ENCODE measurements at places on chromosomes 16 and 17.

DNA sequence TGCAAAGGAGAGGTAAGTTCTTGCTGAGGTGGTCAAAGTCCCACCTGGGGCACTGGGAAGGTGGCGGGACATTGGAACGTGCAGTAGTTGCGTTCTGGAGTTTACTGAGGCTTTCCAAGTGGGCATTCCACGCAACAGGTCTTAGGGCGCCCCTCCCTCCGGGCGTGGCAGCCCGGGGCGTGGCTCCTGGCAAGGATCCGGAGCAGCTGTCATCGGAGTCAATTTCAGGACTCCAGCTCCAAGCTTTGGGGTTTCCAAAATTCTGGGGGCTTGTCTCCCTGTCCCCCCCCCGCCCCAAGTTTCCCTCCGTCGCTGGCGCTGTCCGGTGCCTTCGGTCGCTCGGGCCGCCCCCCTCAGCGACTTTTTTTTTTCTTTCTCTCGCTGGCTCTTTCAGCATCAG lies 43.1 kb upstream of the AMZ2 start:
- DNase-seq: no peak

GRCh38 chr16:29986231-29986630 lies 9.2 kb downstream of the HIRIP3 start:
- DNase-seq: no peak

GRCh38 chr17:50565402-50566350 lies 5.2 kb downstream of the CACNA1G start:
- no peak for DNase-seq

GRCh38 chr16:13013043-13013442 lies 111.6 kb downstream of the SHISA9 start:
- no peak for DNase-seq

- DNase-seq: no peak
These were observed 250.5 kb upstream of the TNRC6C start for GRCh38 chr17:77708049-77708448.

- peak; percentile 32 for DNase-seq
These were observed 412.3 kb upstream of the CDH11 start for GRCh38 chr16:65534121-65534528.

DNA sequence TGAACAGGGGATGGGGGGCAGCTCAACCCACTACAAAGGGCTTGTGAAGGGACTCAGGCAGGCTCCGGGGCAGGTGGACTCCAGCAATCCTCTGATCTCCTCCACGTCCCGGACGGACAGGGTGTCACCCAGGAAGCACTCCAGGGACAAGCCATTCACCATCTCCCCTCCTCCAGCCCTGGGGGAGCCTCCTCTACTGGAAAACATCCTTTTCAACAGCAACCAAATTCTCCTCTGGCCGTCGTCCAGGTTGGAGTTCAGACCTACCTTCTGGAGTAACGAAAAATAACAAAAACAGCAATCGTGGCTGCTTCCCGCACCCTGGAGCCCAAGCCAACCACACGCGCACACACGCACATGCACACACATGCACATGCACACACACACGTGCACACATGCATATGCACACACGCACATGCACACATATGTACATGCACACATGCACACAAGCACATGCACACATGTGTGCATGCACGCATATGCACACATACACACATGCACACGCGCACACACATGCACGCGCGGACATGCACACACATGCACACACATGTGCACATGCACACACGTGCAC lies 8.9 kb upstream of the RBFOX3 start:
- no peak for DNase-seq
